ENCODE measurements at places on chromosomes 6 and 20. TPM values are rescaled to one million over a fixed set of nuclear protein-coding genes. Genes with fewer than 3 reads are reported as not detected.

Gene DAAM2
- total RNA-seq: 0.22 TPM

Gene GNRH2
- total RNA-seq: 0.39 TPM

Gene SLC22A23
- total RNA-seq: 2.7 TPM

Gene OTOR
- not detected for total RNA-seq

Gene SRSF12
- total RNA-seq: 1.2 TPM

Gene PLTP
- total RNA-seq: 4.4 TPM

Gene MATN4
- 0.54 TPM for total RNA-seq

Gene MLN
- not detected for total RNA-seq

Gene CLIC5
- total RNA-seq: 1.5 TPM

Gene HLA-DQA2
- total RNA-seq: not detected

Gene C6orf163
- total RNA-seq: 0.76 TPM

Gene C20orf144
- total RNA-seq: 0.33 TPM

Gene OR2B6
- total RNA-seq: not detected

Gene CLVS2
- total RNA-seq: 1.6 TPM

Gene NRSN1
- not detected for total RNA-seq

Gene TBX18
- total RNA-seq: 72.0 TPM

Gene DLL1
- total RNA-seq: not detected

Gene TRIM38
- total RNA-seq: 6.7 TPM

Gene MDFI
- 402 TPM for total RNA-seq
